ENCODE measurements at places on chromosomes 2 and 18.

DNA sequence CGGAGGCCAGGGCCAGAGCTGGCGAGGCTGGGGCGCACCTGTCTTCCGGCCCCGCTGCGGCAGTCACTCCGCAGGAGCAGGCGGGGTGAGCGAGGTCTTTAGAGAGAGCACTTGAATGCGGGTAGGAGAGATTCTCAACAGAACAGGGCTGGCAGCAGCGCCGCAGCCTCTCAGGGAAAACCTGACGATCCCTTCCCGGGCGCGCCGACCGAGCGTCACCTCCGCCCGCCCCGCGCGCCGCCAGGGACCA lies 526 bp downstream of the PRKRA start:
- no peak for DNase-seq

DNA sequence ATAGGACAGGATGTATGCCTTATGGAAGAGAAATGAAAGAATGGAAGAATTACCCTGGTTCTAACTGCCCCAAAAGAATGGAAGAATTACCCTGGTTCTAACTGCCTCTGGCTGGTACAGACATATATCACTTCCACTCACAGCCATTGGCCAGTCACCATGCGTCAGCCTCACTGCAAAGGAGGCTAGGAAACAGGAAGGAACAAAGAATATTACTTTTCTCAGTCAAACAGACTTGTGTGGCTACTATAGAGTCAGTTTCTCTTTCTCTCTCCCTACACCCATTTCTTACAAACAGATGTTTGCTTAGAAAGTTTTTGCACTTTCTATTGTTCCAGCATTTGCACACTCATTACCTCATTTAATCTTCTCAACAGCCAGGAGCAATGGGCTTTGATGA lies 1111.1 kb upstream of the KLHL29 start:
- DNase-seq: no peak

DNA sequence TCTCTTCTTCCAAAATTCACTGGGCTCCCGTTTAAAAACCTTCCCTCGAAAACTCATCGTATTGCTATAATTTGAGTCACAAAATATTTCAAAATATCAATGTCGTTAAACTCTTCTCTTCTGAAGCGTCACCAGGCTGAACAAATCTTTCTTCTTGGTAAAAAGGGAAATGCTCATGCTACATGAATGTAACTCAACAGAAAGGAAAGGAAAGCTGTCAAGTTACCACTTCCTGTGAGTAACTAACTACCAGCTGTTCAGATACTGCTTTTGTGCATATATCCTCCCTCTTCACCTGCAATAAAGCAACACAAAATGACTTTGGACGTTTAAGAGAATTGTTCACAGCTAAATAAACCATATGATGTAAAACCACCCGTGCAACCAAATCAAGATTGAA lies 95.4 kb downstream of the DOCK10 start:
- no peak for DNase-seq

DNA sequence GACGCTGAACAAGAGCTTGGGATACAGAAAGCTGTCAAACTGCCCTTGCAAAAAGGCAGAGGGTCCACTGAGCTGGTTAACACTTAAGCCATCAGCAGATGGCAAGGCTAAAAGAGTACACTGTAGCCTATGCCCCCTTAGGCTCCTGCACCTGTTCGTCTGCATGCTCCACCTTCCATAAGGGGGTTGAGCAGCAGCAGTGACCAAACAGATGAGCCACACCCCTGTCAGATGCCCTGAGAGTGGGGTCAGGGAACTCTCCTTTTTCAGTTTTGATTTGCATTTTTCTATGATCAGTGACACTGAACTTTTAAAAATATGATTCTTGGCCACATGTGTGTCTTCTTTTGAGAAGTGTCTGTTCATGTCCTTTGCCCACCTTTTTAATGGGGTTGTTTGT lies 402.5 kb upstream of the FAM98A start:
- DNase-seq: no peak

- peak; percentile 5 for DNase-seq
Observed at GRCh38 chr18:23619388-23619881, 33.1 kb upstream of the NPC1 start.

DNA sequence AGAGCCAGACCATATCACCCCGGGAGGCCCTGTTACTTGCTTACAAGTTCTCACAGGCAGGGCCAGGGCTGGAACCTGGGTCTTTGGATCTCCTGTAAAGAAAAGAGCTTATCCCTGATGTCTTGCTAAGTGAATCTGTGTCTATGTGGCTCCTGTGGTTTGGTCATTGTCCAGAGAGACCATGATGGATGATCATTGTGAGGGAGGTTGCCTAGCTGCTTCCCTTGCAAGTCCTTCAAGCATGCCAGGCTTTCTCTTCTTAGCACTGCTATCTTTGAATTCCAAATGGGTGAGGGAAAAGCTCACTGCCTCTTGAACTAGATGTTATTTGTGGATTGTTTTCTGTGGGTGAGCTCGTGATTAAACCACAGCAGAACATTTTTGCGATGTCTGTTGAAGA lies 151.6 kb downstream of the FSHR start:
- no peak for DNase-seq

DNA sequence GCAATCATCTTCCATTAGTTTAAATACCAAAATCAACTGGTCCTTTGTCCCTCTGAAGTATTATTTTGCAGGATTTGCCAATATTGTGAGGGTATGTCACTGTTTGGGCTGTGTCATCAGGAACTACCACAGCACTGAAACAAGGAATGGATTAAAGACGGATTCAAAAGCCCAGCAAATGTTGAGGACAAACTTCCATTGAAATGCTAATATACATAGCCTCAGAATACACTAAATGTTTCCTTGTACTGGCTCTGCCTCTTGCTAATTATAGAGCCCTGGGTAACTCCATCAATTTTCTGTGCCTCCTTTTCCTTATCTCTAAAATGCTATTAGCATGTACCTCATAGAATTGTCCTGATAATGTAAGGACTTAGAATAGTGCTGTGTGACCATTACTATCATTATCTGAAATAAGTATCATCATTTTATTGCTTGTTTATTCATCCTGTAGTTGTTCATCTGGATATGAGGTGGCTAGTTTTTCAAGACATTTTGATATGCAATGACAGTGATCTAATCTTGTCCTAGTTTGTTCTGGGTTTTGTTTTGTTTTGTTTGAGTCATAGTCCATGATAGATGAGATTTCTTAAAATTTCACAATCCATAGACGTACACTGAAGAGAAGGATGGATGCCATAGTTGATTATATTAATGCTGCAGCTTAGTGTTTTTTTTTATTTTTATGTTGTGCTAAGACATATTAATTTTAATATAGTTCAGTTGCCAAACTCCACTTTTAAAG lies 333.4 kb upstream of the KCNH7 start:
- no peak for DNase-seq

GRCh38 chr2:229057976-229058553 lies 213.0 kb downstream of the PID1 start:
- DNase-seq: no peak

GRCh38 chr2:138997856-138998517 lies 217.8 kb upstream of the NXPH2 start:
- no peak for DNase-seq

DNA sequence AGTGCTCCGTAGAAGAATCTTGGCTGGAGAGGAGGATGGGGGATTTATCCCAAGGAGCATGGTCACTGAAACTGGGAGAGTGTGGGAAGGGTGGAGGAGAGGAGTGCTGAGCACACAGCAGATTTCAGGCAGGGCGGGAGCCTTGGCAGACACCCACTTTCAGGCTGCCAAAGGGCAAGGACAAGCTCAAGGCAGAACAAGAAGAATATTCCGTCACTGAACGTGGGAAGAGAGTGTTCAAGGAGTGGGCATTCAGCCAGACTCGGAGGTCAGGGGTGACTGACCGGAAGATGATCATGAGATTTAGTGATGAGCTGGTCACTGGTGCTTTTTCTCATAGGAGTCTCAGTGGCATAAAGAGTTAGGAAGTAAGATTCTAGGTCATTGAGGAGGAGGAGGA lies 136.2 kb upstream of the RASGRP3 start:
- no peak for DNase-seq

GRCh38 chr2:39625927-39626270 lies 39.8 kb upstream of the TMEM178A start:
- no peak for DNase-seq

- DNase-seq: no peak
Observed at GRCh38 chr18:48188609-48189008, 220.6 kb downstream of the ZBTB7C start.

DNA sequence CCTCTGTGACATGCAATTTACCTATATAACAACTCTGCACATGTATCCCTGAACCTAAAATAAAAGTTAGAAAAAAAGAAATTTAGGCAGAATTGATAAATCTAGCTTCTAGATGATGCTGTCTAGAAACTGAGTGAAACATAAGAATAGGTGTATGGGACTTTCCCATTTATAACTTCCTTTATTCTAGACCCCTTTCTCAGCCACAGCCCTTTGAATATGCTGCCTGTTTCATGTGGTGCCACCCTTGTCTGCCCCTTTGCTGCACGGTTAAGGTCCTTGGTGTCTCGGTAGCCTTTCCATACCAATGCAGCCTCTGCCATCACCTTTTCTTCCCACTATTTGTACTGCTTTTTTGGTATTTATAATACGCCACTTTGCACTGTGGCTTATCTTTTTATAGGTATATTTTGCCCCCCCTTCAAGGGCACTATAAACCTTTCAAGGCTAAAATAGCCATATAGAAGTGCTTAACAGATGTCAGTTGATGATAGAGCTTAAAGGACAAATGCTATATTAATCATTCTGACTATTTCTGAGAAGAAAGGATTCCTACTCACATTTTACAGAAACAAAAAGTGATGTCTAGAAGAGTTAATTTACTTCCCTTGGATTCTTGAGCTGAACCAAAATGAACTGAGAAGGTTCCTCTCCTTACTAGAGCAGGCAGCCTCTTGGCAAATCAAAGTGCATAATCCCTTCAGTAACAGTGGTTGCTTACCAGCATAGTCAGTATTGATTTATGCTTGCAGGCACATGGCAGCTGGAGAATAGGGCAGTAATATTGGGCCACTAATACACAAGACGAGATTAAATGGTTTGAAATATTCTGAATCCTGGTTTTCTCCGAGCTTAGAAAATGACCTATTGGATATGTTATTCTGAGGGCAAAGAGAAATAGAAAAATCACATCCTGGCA lies 88.1 kb upstream of the CYP26B1 start:
- no peak for DNase-seq

DNA sequence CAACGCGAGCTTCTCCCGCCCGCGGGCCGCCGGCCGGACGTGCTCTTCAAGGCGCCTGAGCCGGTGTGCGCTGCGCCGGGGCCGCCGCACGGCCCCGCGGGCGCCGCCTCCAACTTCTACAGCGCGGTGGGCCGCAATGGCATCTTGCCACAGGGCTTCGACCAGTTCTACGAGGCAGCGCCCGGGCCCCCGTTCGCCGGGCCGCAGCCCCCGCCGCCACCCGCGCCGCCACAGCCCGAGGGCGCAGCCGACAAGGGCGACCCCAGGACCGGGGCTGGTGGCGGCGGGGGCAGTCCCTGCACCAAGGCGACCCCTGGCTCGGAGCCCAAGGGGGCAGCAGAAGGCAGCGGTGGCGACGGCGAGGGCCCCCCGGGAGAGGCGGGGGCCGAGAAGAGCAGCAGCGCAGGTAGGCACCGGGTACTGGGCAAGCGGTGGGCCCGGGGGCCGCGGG lies 676 bp downstream of the HOXD11 start:
- no peak for DNase-seq

GRCh38 chr2:97857553-97857952 lies 138.2 kb downstream of the TMEM131 start:
- DNase-seq: no peak

DNA sequence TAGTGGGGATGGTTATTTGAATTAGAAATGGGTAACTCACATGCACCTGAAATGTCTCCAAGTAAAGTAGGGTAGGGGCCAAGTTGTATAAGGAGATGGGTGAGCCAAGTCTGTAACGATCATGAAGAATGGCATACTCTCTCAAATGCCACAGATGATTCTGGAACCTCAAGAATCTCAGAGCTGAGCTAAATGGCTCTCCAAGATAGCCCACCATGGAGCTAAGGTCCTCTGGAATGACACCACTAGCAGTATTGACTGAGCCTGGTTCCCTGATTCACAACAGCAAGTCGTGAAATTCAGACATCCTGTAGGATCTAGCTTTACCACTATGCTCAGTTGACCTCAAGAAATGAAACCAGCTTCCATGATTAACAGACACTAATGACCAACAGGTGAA lies 115.9 kb upstream of the EPAS1 start:
- DNase-seq: no peak

DNA sequence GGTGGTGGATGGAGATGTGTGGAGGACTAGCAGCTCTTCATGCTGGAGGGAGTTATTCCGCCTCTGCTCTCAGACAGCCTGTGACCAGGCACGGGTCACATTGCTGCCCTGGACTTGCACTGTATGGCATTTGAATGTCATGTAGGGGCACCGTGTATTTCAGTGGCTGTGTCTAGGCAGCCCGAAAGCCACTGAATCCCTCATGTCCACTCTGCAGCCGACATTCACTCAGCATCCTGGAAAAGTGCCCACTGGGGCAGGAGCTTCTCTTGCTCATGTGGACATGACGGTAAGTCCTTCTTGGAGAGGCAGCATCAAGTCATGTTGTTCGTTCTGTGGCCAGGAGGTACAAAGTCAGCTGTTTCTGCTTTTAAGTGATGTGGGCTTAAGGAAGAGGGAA lies 127.9 kb downstream of the SH3RF3 start:
- DNase-seq: no peak

DNA sequence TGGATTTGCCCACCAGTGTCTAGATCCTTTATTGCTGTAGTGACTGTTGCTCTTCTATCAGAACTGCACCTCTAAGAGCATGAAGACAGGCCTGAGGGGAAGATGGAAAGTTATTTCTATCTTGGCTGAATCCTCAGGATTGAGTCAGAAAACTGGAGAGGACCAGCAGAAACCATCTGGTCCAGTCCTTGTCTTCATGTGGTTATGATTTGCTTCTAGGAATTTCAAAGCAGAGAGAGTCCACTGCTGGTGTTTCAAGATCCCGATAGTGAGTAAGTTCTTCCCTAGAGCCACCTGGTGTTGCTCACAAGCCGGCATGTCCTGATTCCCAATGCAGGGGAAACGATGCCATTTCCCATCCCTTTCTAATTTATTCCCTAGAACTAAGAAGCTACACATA lies 84.2 kb downstream of the NCKAP5 start:
- no peak for DNase-seq

DNA sequence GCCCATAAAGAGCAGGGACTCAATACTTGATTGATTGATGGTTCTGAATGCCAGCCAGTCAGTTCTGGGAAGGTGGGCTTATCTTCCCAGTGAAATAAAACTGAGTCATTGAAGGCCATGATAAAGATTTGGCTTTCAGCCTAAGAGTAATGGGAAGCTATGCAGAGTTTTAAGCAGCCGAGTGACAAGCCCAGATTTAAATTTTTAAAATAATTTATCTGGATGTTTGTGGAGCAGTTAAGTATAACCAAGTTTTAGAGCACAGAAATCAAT lies 122.8 kb downstream of the RAPGEF4 start:
- no peak for DNase-seq

- no peak for DNase-seq
Observed at GRCh38 chr2:123419976-123420375, 605.1 kb upstream of the CNTNAP5 start.

- no peak for DNase-seq
Observed at GRCh38 chr2:161239326-161240109, 68.7 kb upstream of the PSMD14 start.

- DNase-seq: no peak
Observed at GRCh38 chr2:176763851-176764404, 448.7 kb upstream of the HNRNPA3 start.

Data from activated CD4-positive, alpha-beta T cell treated with anti-CD3 and anti-CD28 coated beads, Interleukin-2, amount 50 U/mL, for 48 hours (primary cell).